Bladder microvascular endothelial cell (primary cell): ENCODE measurements at places on chromosomes 4 and X. TPM values are rescaled to one million over a fixed set of nuclear protein-coding genes. Genes with fewer than 3 reads are reported as not detected.

Gene PGAM4
- not detected in 2 replicates for total RNA-seq

Gene TMSB15A
- total RNA-seq = 0.82 and 1.8 TPM in 2 replicates

Gene TLR2
- 0.65 and 4.7 TPM in 2 replicates for total RNA-seq

Gene PPP4R3C
- not detected in 2 replicates for total RNA-seq

Gene EFNB1
- total RNA-seq = 48.8 and 62.3 TPM in 2 replicates

Gene LONRF3
- 2.3 and 26.2 TPM in 2 replicates for total RNA-seq

Gene CA5B
- 0.97 and 3.1 TPM in 2 replicates for total RNA-seq

Gene FGFR3
- total RNA-seq = 0.32 and 3.2 TPM in 2 replicates

Gene SLC9A7
- 3.9 and 13.3 TPM in 2 replicates for total RNA-seq

Gene CAPN6
- not detected in 2 replicates for total RNA-seq

Gene DMP1
- not detected in 2 replicates for total RNA-seq

Gene F8A2
- total RNA-seq = not detected in 2 replicates

Gene UGT2B17
- not detected in 2 replicates for total RNA-seq

Gene RS1
- not detected in 2 replicates for total RNA-seq

Gene HSFX1
- total RNA-seq = 0.16 and 1.7 TPM in 2 replicates

Gene UCHL1
- 56.3 and 167 TPM in 2 replicates for total RNA-seq

Gene GPR82
- total RNA-seq = not detected in 2 replicates

Gene C1QTNF7
- total RNA-seq = not detected in 2 replicates

Gene CPE
- total RNA-seq = 1.6 and 2.1 TPM in 2 replicates

Gene COL4A6
- 0.16 and 0.44 TPM in 2 replicates for total RNA-seq

Gene PAGE4
- not detected in 2 replicates for total RNA-seq

Gene GAGE13
- total RNA-seq = not detected in 2 replicates

Gene MAP7D2
- under 0.01 and 0.19 TPM in 2 replicates for total RNA-seq

Gene NAA10
- total RNA-seq = 41.8 and 46.9 TPM in 2 replicates

Gene KCND1
- 0.32 and 0.57 TPM in 2 replicates for total RNA-seq

Gene ASB12
- total RNA-seq = not detected in 2 replicates

Gene AIMP1
- total RNA-seq = 13.1 and 19.2 TPM in 2 replicates

Gene MAGEA4
- total RNA-seq = not detected in 2 replicates

Gene TMPRSS11A
- total RNA-seq = not detected in 2 replicates

Gene CDKL2
- total RNA-seq = 0.06 and 0.16 TPM in 2 replicates

Gene SERTM2
- total RNA-seq = not detected in 2 replicates

Gene SSX7
- not detected in 2 replicates for total RNA-seq

Gene SMAD1
- 78.4 and 153 TPM in 2 replicates for total RNA-seq

Gene CD38
- total RNA-seq = under 0.01 and 5.3 TPM in 2 replicates

Gene CLNK
- not detected in 2 replicates for total RNA-seq

Gene FNIP2
- total RNA-seq = 28.3 and 41.4 TPM in 2 replicates

Gene DMRTC1
- not detected in 2 replicates for total RNA-seq

Gene ARMCX1
- total RNA-seq = 27.8 and 37.9 TPM in 2 replicates

Gene DIPK2B
- total RNA-seq = 64.9 and 118 TPM in 2 replicates

Gene MAP9
- total RNA-seq = under 0.01 and 0.31 TPM in 2 replicates

Gene P2RY4
- 0.06 TPM in 1 of 2 replicates, not detected in the other for total RNA-seq

Gene RAB33A
- total RNA-seq = 0.19 and 0.49 TPM in 2 replicates

Gene EXOSC9
- total RNA-seq = 29.3 and 45.8 TPM in 2 replicates

Gene ARAP2
- 1.1 and 1.2 TPM in 2 replicates for total RNA-seq

Gene GUCY1B1
- total RNA-seq = 0.81 and 6.9 TPM in 2 replicates

Gene ERAS
- total RNA-seq = not detected in 2 replicates

Gene BBS7
- 10.5 and 14.5 TPM in 2 replicates for total RNA-seq

Gene ZFP92
- under 0.01 and 0.69 TPM in 2 replicates for total RNA-seq

Gene MXD4
- total RNA-seq = 56.8 and 79.3 TPM in 2 replicates

Gene FRMD7
- under 0.01 TPM in 1 of 2 replicates, not detected in the other for total RNA-seq

Gene CNKSR2
- total RNA-seq = 0.06 TPM in 1 of 2 replicates, not detected in the other
